Dermis blood vessel endothelial cell (primary cell): ENCODE measurements at places on chromosomes 5 and 9.

DNA sequence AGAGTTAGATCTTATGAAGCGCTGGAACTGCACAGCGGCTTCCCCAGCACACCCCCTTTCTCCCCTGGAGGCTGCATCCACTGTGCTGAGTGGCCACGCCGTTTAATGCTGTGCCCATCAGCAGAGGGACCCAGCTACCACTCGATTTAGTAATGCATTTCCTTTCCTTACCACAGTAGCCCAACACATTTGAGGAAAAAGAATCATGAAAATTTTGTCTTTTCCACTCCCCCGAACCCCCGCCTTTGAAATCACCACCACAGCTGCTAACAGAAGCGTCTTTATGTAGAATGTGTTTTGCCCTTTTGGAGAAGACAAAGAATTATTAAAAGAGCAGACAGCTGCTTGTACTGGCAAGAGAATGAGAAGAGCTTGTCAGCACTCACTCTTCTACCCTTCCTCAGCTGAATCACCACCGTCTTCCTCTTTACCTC lies 73.2 kb downstream of the ACER2 start:
- DNase-seq: no peak

GRCh38 chr9:24801344-24801743 lies 255.6 kb upstream of the IZUMO3 start:
- no peak for DNase-seq

- DNase-seq: no peak
Observed at GRCh38 chr5:133271606-133272005, 219.8 kb downstream of the HSPA4 start.

DNA sequence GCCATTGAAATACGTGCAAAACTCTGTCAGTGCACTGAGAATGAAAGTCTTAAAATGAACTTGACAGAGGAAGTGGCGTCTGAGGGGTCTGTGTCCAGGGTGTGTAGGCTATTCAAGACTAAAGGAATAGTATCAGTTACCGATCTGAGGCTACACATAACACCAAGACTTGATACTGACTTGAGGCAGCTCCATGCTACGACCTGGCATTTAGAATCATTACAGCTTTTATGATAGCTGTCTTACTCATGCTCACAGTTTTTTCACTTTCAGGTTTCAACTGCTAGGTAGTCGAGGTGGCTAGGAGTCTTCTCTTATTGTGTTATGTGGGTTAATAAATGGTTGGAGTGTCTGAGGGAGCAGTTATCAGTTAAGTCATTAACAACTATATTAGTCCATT lies 92.8 kb upstream of the SLCO6A1 start:
- no peak for DNase-seq

GRCh38 chr9:76697554-76697953 lies 66.7 kb upstream of the PCA3 start:
- DNase-seq: no peak

GRCh38 chr9:33446240-33446945 lies 1.0 kb downstream of the AQP3 start:
- DNase-seq: no peak

GRCh38 chr9:137077758-137078693 lies 709 bp downstream of the UAP1L1 start:
- DNase-seq: peak; percentile 29

DNA sequence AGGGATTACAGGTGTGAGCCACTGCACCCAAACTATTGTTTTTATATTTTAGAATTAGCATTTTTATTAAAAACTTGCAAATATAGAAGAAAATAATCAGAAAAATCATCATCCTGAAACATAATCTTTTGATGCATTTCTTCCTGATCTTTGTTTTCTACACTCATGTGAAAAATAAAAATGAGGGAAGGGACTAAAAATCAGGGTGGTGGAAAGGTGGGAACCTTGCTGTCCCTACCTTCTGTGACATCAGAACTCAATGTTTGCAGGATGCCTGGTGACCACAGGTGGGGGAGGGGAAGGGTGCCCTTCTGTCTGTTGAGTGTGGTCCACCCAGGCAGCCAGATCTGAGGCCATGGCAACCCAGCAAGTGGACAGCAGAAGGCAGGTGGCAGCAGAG lies at the start of gene SMIM23:
TSS of gene SMIM23 (plus strand) at position 301 of the 400 bp plus-strand sequence. CDS start at position 356, 55 bp downstream.
- no peak for DNase-seq

DNA sequence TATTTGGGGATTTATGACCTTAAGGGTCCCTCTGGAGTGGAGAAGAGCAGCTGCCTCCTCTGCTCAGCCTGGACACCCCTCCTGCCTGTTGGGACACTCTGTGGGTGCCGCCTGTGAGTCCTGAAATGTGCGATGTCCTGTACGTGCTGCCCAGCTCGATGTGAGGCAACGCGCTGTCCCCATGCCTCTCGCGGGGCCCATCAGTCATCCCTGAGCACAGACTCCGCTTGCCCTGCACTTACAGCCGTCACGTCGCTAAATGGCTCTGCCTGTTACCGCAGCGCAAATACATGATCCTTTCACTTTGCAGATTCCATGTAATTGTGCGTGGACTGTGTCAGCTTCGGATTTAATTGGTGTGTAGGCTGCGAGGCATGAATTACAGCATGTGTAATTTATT lies 27.1 kb downstream of the IRX4 start:
- DNase-seq: no peak

DNA sequence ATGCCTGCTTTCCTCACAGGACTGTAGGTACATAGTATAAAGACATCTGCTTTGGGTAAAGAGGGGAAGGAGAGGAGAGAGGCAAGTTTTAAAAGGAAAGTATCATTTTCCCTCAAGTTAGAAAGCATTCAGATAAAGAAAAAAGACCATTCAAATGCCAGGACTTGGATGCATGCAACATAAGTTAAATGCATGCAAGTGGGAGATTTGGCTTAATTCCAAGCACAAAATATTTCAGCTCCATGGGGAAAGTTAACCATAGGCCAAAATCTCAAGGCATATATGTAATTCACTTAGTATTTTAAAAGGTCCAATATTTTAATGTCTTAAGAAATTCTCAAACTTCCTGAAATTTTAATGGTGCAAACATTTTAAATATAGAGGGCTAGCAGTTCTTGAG lies 36.4 kb downstream of the POU5F2 start:
- DNase-seq: no peak
